ENCODE measurements at places on chromosomes 12 and 14. TPM values are rescaled to one million over a fixed set of nuclear protein-coding genes. Genes with fewer than 3 reads are reported as not detected.

CLEC14A gene
- total RNA-seq, result 11.4 TPM

TDRD9 gene
- total RNA-seq, result 0.38 TPM

TMCC3 gene
- 44.8 TPM for total RNA-seq

PAX9 gene
- total RNA-seq, result not detected

TSPAN11 gene
- 0.22 TPM for total RNA-seq

PRICKLE1 gene
- total RNA-seq, result 8.0 TPM

SPTB gene
- total RNA-seq, result 0.17 TPM

SDR9C7 gene
- not detected for total RNA-seq

SRRM4 gene
- not detected for total RNA-seq

FAM90A1 gene
- not detected for total RNA-seq
